ENCODE measurements at places on chromosomes 3 and 15. TPM values are rescaled to one million over a fixed set of nuclear protein-coding genes. Genes with fewer than 3 reads are reported as not detected.

- no peak for DNase-seq
Measured at GRCh38 chr3:38643592-38643991, 5.9 kb downstream of the SCN5A start.

GRCh38 chr15:29682781-29683180 lies 139.5 kb downstream of the TJP1 start:
- no peak for DNase-seq

GRCh38 chr3:184382326-184383032 lies 2.6 kb downstream of the CHRD start:
- no peak for DNase-seq

DNA sequence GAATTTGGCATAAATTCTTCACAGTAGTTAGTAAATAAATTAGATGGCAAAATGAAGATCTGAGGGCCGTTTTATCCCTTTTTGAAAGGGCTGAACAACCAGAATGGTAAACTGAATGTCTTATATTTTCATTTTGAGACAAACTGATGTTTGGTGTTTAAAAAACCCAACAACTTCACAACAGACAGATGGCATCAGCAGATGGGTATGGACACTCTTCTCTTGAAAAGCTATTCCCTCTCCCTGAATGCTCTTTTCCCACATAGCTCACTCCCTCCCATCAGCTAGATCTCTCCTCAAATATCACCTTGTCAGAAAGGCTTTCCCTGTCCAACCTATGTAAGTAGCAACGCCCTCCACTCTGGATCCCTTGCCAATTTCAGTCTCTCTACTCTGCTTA lies 33.3 kb downstream of the EMC4 start:
- no peak for DNase-seq

DNA sequence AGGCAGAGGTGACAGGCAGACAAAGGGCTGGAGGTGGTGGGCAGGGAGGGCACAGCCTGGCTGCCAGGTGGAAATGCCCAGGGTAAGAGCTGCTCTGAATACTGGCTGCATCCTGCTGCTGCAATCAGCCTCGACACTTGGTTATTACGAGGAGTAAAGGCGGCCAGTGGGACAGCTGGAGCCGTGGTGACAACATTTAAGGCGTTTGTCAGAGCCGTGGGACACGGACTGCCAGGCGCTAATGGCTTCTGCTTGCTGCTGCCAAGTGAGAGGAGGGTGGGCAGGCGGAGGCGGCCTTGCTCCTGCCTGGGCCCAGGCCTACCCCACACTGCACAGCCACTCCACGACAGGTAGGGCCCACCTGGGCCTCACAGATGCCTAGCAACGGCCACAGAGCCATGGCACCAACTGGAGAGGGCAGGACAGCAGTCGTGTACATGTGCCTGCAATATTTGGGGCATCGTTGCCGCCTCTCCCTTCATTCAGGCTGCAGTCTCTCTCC lies 49.2 kb upstream of the TMEM115 start:
- DNase-seq, result no peak

DNA sequence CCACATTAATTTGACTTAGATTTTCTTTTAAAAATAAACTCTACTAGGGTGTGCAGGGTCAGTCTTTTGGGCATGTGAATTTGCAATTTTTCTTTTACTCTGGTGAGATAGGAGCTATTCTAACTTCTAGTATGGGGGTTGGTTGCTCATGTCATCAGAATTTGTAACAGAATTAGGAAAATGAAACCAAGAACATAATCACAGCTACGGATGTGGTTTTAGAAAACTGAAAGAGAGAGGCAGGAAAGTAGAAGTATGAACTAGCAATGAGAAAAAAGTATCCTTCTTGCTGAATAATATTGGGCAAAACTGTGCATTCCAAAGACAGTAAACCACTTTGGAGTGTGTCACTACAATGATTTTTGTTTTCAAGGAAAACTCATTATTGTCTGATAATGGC lies 43.3 kb downstream of the ADPGK start:
- no peak for DNase-seq

- no peak for DNase-seq
Measured at GRCh38 chr15:93372208-93372864, 283.3 kb upstream of the RGMA start.

CCR9 gene
- not detected for total RNA-seq

NAALADL2 gene
- 5.9 TPM for total RNA-seq

SERPINI2 gene
- not detected for total RNA-seq

GRCh38 chr3:99541181-99541580 lies 97.2 kb upstream of the COL8A1 start:
- DNase-seq, result no peak

DNA sequence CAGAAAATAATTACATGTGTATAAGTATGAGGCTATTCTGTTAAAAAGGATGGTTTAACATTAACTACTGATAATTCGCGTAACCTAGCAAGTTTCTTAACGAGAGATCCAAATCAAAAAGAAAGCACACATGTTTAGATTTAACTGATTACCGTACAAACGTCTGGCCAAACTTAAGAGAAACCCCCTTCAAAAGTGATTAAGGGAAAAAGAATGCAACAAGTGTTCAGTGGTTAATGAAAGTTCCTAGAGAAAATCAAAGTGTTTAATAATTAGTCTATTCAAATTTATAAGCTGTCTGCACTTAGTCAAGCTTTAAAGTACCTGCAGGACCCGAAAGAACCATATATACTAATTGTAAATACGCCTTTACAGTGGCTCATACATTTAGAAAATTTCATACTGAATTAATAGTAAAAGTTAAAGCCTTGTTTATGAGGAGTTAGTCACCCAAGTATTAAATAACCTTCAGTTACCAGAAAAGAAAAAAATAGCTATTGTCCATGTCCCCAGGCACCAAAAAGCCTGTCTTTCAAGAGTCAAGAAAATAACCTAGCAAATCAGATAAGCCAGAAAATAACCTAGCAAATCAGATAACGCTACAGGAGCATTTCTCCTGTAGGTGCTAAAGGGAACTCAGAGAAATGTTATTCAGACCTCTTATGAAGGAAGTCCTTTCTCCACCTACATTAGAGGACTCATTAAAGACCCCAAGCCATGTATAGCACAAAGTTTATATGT lies 34.6 kb downstream of the ZNF589 start:
- DNase-seq, result no peak

GRCh38 chr15:98292442-98293240 lies 332.1 kb downstream of the ARRDC4 start:
- no peak for DNase-seq

DNA sequence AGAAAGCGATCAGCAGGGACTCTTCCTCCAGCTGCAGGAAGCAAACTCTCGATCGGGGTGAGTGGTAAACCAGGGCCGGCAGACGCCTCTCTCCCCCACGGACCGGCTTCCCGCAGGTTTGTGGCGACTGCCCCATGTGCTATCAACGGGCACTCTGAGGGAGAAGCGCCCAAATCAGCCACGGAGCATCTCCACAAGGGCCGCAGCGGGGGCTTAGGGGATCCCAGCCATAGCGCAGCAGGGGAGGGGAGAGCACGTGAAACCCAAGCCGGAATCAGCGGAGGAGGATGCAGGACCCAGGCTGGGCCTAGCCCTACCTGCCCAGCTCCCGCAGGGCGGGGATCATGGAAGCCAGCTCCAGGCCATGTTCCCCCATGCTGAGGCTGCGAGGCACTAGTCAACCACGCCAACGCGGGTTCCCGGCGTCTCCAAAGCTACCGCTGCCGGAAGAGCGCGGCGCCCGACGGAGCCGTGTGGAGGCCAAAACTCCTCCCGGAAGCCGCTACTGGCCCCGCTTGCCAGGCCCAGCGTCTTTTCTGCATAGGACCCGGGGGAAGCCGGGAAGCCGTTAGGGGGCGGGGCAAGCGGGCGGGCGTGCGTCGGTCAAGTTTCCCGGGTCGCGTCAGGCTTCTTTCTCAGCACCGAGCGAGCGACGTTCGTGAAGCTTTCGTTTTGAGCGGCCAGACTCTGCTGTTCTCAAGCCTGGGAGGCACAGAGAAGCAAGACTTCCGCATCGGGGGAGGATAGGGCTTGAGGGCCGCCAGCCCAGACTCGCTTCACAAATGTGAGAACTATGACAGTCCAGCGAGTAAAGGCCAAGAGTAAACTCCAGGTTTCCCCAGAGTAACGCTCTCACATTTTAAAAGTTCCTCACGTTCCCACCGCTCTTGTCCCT lies at the start of gene ATR:
Gene ATR (minus strand): TSS at position 405 of the 895 bp plus-strand sequence. CDS start 29 bp downstream, at position 376.
- peak; percentile 85 for DNase-seq

IGSF11 gene
- not detected for total RNA-seq

GRCh38 chr3:103906304-103906703 lies 1460.4 kb upstream of the ALCAM start:
- DNase-seq, result no peak

DNA sequence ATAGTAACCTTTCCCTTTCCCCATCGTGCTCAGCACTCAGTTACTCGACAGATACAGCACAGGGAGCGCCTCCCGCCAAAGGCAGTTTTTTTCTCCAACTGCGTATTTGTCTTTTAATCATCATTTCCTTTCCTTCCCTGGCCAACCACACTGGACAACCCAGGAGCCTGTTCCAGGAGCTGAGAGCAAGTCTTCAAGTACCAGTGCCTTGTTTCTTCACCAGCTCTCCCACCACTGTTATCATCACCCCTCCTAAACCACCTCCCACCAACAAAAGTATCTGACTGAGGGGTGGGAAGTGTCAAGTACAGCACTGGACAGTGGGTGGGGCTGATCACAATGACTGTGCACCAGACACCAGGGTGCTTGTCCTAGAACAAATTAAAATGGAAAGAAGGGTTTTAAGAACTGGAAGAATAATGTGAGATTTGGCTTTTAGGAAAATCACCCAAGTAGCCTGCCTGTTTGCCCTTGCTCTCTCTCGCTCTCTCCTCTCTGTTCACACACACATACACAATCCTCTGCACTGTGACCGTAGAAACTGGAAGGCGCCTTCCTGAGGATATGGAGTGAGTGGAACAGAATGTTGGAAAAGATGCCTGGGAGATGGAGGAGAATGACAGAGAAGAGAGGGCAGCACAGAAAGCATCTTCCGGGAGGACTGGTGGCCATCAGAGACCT lies 126.3 kb downstream of the TNIK start:
- DNase-seq, result no peak

ILDR1 gene
- total RNA-seq, result not detected

DNA sequence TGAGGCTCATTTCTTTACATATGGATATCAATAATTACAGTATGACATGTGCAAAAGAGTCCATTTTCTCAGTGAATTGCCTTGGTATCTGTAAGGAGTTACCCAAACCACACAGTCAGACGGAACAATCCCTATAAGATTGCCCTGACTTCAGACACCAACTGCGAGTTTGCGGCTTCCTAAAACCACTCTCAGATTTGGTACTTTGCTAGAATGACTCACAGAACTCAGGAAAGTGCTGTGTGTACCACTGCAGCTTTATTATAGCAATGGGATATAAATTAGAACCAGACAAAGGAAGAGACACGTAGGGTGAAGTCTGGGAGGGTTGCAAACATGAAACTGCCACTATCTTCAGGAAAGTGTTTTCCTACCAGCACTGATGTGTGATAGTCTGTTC lies 45.8 kb upstream of the ATP13A3 start:
- DNase-seq, result no peak

AP4E1 gene
- total RNA-seq, result 5.2 TPM

MYLK gene
- total RNA-seq, result 196 TPM

TRH gene
- total RNA-seq, result not detected

- no peak for DNase-seq
Measured at GRCh38 chr3:131091768-131092167, 65.1 kb downstream of the NEK11 start.

DNA sequence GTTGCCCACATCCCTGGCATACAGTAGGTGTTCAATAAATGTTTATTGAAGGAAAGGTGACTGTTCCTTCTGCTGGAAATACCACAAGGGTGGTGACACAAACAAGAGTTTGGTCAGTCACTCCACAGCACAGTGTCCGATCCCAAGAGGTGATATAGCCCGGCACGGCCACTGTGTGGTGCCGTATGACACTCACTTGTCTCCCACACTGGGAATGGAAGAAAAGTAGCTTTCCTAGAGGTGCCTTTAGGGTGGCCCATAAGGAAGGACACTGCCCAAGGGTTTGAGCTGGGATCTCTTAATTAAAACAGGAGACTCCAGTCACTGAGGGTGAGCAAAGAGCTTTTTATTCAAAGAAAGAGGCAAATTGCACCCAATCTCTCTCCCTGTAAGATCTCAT lies 40.5 kb downstream of the TGM4 start:
- no peak for DNase-seq

- no peak for DNase-seq
Measured at GRCh38 chr15:95653361-95653805, 677.1 kb upstream of the NR2F2 start.

ADCY5 gene
- 32.2 TPM for total RNA-seq

- DNase-seq, result no peak
Measured at GRCh38 chr3:156150434-156151066, 30.2 kb downstream of the KCNAB1 start.

RASGRF1 gene
- not detected for total RNA-seq

DNA sequence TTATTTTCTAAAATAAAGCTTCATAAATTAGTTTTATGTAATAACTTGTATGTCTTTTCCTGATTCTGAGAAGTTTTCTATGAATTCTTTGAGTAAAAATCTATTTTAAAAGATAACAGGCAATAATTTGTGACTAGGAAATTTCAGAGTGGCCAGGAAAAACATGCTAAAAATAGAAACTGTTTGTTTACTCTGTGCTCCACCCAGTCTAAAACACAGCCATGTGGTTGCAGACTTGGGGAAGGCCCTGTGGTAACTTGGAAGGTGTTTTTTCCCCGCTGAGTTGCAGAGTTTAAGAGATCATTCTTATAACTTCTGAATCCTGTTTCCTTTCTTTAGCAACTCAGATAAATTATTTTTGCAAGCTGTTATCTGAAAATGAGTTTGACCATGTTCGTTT lies 21.9 kb downstream of the PLCL2 start:
- no peak for DNase-seq

DNA sequence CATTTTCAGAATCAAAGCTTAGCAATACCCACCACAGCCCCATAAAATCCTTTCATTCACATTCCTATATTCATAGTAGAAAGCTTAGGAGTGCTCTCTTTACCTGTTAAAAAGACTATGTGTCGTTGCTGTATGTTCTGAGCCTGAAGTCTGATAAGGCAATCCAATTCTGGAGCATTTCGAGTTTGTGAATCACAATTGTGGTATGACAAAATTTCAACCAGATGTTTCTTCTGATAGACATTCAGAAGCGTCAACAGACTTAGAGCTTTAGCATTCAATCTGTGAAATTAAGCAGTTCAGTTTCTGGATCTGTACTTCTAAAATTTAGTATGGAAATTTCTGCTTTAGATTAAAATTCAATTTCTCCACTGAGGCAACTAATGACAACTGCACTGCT lies 58.3 kb downstream of the TASOR start:
- DNase-seq, result no peak

GRCh38 chr15:66778314-66778665 lies 76.3 kb downstream of the SMAD6 start:
- no peak for DNase-seq

FBXW12 gene
- total RNA-seq, result not detected

DNA sequence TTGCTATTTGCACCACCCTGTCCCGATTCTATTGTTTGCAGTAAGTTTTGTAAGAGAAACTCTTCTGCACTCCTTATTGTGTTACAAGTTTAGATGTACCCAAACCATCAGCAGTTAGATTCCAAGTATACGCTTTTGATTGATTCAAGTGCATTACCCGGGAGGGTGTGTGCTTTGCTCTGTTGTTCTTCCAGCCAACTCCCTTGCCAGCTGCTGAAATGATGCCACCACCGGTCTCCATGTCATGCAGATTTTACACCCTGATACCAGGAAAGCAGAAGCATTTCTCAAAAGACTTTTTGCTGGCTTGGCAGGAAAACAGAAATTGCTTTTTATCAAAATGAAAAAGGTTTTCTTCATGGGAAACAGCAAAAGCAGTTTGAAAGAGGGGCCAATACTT lies 1006.6 kb upstream of the CFAP20DC start:
- DNase-seq, result no peak

GRCh38 chr3:122081543-122082247 lies 26.5 kb downstream of the CD86 start:
- no peak for DNase-seq

- no peak for DNase-seq
Measured at GRCh38 chr3:113626503-113627371, 69.7 kb downstream of the USF3 start.

CX3CR1 gene
- total RNA-seq, result not detected

Data from ascending aorta (tissue), 2 donors.